ENCODE measurements at places on chromosomes 16 and 17.

DNA sequence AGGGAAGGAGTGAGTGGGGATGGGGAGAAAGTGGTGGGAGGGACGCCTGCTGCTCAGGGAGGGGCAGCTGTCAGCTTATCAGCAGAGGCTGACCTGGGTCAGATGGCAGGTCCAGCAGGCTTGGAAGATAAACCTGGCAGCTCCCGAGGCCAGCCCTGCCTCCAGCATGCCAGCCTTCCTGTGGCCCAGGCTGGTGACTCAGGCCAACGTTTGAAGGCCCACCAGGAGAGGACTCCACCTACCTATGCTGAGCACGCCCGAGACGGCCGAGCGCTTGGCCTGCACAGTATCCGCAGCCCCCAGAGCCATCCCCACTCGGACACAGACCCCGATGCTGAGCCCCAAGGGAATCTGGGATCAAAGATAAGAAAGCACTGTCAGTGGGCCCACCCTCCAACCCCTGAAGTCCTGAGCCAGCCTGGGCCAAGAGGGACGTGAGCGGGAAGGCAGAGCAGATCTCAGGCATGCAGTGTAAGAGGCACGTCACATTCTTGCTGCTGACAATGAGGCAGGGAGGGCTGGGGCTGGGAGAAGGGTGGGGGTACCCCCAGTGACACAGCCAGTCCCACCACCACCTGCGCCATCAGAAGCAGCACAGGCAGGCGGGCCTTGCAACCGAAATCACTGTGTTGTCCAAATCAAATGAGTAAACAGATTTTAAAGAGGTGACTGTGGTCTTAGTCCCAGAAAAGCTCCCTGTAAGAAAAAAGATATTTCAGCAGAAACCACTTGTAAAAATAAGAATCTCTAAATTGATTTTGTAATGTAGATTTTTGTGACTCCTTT, 12.4 kb downstream of the SLC47A2 start:
- DNase-seq: peak; percentile 72

DNA sequence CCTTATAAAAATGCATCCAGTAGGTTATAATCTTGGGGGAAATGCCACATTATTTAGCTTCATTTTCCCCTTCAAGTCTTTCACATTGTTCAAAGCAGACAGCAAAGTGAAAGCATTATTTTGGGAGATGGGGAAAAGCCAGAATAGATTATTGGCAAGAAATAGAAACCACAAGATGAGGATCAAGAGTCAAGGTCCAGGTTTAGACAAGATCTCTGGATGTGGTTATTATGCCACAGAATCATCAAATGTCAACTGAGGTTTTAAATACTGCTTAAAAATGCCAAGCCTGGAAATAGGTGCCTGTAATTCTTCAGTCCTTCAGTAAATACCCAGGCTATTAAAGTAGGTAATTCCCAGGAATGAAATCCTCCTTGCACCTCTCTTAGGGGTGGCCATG, 65.1 kb upstream of the ALOX12 start:
- no peak for DNase-seq

GRCh38 chr17:34172390-34172918, 82.6 kb upstream of the CCL2 start:
- DNase-seq: no peak

DNA sequence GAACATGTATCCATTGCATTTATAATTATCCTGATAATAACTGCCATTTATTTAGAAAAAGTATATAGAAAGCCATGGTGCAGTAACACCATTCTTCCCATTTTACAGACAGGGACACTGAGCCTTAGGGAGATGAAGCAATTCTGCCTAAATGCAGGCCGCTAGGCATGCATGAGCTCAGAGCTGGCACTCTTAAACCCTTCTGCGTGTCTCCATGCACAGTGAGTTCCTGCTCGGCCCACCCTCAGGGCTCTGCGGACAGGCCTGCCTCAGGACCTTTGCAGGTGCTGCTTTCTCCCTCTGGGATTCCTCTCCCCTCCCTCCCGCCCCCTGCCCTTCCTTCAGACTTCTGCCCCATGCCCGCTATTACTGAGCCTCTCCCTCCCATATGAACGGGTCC, 54.3 kb upstream of the WSB1 start:
- DNase-seq: no peak

- peak; percentile 55 for DNase-seq
Observed at GRCh38 chr17:49285716-49286115, 55.1 kb upstream of the PHOSPHO1 start.

GRCh38 chr17:72116661-72117521, 3.9 kb upstream of the SOX9 start:
- no peak for DNase-seq

DNA sequence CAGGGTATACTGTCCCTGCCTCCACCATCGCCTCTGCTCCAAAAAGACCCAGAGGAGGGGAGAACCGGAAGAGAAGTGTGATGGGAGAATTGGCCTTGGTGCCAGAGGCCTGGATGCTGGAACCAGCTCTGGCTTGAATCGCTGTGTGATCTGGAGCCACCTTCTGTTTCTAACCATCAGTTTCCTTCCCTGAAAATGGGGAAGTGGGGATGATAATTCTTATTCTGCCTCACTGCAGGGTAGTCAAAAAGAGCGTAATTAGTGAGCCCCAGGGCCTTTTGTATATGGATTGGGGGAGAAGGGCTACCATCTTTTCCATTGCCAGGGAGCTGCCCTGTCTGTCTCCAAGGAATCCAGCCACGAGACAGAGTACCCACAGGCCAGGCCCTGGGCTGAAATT, 52.2 kb downstream of the CCT6B start:
- DNase-seq: no peak

GRCh38 chr17:39210093-39210434, 10.0 kb downstream of the RPL19 start:
- DNase-seq: no peak

GRCh38 chr17:32803544-32803943, 73.4 kb downstream of the MYO1D start:
- no peak for DNase-seq

DNA sequence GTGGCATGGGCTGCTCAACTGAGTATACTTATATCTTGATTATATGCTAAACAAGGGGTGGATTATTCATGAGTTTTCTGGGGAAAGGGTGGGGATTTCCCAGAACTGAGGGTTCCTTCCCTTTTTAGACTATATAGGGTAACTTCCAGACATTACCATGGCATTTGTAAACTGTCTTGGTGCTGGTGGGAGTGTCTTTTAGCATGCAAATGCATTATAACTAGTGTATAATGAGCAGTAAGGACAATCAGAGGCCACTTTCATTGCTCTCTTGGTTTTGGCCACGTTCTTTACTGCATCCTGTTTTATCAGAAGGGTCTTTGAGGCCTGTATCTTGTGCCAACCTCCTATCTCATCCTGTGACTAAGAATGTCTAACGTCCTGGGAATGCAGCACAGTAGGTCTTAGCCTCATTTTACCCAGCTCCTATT, 12.0 kb downstream of the PRR11 start:
- DNase-seq: no peak

DNA sequence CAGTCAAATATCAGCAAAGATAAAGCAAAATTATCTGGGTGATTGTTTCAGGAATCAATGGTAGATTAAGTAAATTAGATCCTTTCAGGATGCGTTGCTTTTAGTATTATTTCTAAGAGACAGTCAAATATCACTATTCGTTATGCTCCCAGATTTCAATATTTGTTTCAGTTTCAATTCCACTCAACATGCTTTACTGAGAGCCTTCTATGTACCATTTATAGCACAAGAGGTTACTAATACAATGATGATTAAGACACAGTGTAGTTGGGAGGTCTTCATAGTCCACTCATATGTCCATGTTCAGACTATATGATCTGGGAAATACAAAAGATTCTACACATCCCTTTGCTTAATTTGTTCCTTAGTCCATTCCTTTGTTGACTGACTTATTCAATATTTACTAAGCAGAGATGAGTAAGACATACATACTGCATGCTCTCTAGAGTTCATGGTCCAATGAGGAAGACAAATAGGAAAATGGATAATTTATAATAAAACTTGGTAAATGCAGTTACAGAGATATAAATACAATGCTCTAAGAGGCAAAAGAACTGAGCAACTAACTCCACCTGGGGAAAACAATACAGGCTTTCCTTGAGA, 88.2 kb upstream of the NOG start:
- no peak for DNase-seq

- no peak for DNase-seq
Observed at GRCh38 chr16:14194721-14195120, 123.6 kb downstream of the MRTFB start.

Data from mesendoderm (in vitro differentiated cells).